ENCODE measurements at places on chromosomes 1 and 21.
A peak's percentile ranks its signal among the peaks of the same experiment; 100 is the strongest.

DNA sequence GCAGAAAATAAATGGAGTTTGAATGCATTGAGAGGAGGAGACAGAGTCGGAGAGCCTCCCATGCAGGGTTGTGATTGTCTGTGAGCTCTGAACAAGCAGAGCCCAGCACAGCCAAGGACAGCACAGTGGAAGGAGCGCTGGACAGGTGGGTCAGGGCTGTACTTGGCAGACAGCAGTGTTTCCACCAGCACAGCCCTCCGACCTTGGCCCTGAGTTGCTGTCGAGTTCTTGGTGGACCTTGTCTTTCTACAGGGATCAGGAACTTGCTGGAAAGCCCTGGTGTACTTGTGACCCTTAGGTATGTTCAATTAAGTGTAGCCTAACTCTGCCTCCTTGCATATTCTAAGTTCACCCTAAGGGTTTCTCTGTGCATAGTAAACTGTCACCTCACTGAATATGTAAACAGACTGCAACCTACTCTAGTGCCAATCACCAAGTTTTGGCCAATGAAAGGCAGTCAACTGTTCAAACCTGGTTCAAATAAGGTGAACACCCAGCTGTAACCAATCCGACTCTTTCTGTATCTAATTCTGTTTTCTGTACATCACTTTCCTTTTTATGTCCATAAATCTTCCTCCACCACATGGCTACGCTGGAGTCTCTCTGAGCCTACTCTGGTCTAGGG lies 86.6 kb upstream of the SLC25A33 start:
- DNase-seq: no peak

DNA sequence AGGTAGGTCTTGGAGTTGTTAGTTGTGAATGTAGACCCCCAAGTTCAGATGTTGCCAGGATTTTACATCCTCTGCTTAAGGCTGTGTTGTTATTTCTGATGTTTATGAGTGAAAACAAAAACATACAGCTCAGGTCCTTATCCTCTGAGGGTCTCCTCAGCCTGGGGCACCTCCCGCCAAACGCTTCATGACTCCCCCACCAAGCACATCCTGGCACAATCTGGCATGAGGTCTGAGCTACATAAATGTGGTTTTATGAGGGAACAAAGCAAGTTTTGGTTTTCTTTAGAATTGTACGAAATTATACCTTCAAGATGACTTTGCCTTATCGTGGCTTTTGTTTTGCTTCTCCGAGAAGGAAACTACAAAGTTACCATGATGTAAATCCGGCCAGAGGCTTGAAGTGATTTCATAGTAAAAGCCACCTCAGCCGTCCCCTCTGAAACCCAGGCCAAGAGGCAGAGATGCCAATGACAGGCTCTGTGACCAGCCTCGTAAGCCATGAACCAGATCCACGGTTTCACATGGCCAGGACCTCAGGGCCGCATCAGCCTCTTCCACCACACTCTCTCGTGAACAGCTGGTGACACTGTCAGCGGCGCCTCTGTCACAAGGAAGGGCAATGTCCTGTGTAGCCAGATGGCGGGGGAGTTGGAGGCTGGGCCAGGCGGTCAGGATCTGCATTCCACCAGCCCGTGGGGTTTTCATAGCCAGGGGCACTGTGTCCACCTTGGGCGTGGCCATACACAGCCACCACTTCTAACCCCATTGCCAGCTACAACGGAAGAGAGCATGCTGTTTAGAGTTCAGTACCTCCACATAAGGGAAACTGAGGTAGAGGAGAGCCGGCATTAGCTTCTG lies 199.4 kb downstream of the KIF26B start:
- DNase-seq: no peak

GRCh38 chr1:2334883-2335534 lies 56.3 kb downstream of the MORN1 start:
- DNase-seq: peak; percentile 17

DNA sequence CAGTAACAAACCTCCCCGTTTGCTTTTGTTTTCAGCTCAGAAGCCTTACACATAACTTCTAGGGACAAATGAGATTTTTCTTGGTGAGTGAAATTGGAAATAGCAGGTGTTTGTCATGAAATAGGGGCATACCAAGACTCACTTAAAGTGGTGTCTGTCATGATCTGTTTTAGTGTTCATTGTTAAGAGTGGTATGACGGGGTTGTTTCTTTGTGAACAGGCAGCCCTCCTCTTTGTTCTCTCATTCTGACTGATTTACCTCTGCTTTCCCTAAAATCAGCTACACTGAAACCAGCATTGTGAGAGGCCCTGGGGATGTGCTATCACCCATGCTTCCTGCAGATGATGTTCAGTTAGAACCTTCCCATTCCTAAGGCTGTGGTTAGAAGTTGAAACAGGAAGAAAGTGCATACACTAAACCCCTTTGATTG lies 2.5 kb upstream of the ERO1B start:
- DNase-seq: no peak

- DNase-seq: no peak
These were observed 9.2 kb downstream of the GPR157 start for GRCh38 chr1:9119745-9120144.

All from kidney glomerular epithelial cell (primary cell).